ENCODE measurements at places on chromosomes 12 and 14.
A peak's percentile ranks its signal among the peaks of the same experiment; 100 is the strongest.

GRCh38 chr12:116689979-116690744 lies 47.7 kb downstream of the SPRING1 start:
- DNase-seq, result no peak

- DNase-seq, result no peak
These were observed 73.2 kb upstream of the SSTR1 start for GRCh38 chr14:38134416-38135030.

- peak; percentile 4 for DNase-seq
These were observed 46.1 kb upstream of the PTPRO start for GRCh38 chr12:15276088-15276698.

- no peak for DNase-seq
These were observed 37.0 kb upstream of the MEG3 start for GRCh38 chr14:100788942-100789341.

DNA sequence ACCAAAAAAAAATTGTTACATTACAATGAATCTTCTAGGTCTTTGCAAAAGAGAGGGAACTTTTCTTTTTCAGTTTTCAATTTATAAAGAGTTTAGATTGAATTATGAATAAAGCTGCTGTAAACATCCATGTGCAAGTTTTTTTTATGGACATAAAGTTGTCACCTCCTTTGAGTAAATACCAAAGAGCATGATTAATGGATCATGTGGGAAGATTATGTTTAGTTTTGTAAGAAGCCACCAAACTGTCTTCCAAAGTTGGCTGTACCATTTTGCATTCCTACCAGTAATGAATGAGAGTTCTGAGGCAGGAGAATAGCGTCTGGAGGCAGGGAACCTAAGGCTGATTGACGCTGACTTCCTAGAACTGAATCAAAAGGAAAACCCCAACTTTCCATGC lies 30.2 kb downstream of the LEMD3 start:
- DNase-seq, result no peak

- DNase-seq, result no peak
These were observed 192.0 kb downstream of the FUT8 start for GRCh38 chr14:65604535-65604934.

GRCh38 chr12:66066137-66066928 lies 64.2 kb downstream of the LLPH start:
- DNase-seq, result peak; percentile 8

DNA sequence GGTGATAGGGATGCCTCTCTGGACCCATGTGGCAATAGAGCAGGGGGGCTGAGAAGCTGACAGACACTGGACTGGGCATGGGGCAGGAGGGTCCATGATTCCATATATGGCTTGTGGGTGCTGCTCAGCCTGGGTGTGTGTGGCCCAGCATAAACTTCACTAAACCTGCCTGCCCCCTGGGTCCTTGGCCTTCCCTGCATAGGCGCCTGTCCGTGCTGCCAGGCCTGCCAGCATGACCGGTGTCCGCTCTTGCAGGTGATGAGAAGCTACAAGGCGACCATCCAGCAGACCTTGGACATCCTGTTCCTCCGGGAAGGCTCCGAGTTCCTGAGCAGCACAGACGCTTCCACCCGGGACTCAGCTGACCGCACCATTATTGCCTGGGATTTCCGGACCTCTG lies 61.6 kb downstream of the BEGAIN start:
- DNase-seq, result no peak

- DNase-seq, result no peak
These were observed 404.8 kb downstream of the ATP23 start for GRCh38 chr12:58346032-58346632.

DNA sequence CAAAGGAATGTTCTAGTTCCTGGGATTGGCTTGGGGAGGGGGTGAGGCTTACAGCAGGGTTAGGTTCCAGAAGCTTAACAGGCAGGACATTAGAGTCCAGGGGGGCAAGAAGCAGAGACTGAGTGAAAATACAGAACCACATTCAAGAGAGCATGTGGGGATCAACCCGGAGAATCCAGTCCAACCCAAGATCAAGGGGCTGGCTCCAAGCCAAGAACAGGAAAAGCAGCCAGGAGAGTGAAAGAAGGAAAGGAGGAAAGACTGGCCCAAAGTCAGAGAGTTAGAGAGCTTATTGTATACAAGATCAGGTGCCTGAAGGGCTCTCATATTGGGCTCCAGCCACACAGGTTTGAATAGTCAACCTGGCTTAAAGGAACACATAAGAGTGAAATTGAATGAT lies 190.3 kb upstream of the CDKN3 start:
- no peak for DNase-seq

- no peak for DNase-seq
These were observed 115.0 kb downstream of the AKAP6 start for GRCh38 chr14:32443890-32444661.

DNA sequence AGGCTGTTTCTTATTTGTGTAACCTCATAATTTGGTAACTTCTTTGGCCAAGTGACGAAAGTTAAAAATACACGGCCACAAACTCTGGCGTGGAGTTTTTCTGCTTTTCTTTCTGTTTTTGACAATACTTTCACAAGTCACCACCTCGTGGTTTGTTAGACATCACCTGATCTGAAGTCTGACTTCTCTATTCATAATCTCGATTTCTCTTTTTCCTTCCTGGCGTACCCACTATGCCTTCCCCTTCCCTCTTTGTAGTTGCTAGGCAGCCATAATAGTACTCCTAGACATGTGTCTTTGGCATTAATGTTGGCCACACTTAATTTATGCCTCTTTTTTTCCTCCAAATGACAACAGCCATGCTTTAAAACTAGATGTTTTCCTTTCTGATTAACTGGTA lies 97.6 kb downstream of the POLR3B start:
- no peak for DNase-seq

DNA sequence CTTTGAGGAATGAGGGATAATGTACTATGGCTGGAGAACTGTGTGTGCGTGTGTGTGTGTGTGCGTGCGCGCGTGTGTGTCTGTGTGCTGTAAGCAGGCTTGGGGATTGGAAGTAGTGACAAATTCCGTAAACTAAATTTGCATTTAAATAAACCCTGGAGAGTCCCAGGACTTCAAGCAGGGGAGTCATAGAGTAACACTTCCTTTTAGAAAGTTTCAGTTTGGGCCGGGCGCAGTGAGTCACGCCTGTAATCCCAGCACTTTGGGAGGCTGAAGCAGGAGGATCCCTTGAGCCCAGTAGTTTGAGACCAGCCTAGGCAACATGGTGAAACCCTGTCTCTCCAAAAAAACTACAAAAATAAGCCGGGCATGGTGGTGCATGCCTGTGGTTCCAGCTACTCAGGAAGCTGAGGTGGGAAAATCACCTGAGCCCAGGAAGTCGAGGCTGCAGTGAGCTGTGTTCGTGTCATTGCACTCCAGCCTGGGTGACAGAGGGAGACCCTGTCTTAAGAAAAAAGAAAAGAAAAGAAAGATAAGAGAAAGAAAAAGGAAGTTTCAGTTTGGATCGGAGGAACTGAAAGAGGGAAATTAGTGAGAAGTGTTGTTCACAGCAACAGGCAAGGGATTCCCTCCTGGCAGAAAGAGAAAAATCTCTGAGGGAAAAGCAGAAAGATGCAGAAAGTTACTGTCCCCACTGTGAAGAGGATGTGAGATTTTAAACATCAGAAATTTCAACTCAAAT lies 222.7 kb upstream of the SOX5 start:
- no peak for DNase-seq

GRCh38 chr12:125355614-125356013 lies 290.4 kb downstream of the AACS start:
- no peak for DNase-seq

DNA sequence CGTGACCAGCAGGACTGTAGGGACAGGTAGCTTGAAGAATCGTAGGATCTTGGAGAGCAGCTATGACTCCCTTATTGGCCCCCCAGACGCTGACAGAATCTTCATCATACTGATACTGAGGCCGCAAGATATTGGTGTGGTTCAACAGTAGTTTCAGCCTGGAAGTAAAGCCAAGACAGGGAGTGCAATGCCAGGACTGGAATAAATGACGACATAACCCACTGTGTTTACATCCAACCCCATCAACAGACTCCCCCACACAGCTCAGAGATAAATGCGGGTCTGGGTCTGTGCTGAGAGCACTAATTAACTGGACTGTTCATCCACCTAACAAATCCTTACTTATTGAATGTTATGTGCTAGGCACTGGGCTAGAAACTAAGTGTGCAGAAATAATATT lies 16.6 kb downstream of the NOXRED1 start:
- DNase-seq, result no peak

- no peak for DNase-seq
These were observed 31.0 kb downstream of the NINJ2 start for GRCh38 chr12:632102-632696.

DNA sequence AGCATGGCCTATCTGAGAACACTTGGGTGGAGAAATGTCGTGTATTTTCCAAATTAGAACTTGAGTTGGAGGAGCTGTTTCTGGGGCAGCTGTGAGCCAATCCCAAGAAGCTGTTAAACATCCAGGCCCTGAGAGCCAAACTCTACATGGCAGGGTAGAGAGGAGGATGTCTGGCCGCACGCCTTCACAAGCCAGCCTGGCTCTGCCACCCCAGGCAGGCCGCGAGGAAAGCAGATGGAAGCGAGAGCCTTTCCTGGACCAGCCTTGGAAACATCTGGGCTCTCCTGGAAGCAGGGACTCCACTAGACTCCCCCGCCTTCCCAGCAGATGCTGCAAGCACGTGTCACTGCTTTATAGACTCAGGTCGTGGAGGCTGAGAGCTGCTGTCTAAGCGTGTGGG lies 312.8 kb upstream of the FKBP4 start:
- no peak for DNase-seq

GRCh38 chr14:96373538-96373937 lies 10.2 kb downstream of the GSKIP start:
- DNase-seq, result no peak

DNA sequence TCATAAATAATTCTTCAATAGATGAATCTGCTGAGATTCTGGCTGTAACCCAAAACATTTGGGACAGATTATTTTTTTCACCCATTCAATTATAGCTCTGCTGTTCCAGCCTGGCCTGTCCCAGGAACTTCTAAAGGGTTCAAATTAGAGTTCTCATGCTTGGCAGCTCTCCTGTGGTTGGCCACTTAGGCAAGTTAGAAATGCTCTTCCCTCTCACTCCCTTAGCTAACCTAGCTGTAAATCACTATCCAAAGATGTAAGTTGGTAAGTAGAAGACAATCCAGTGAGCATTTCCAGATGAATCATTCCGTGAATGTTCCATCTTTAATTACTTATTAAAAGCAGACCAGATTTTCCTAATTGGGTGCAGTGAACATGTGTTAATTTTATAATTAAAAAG lies 760.4 kb upstream of the TBX3 start:
- no peak for DNase-seq

DNA sequence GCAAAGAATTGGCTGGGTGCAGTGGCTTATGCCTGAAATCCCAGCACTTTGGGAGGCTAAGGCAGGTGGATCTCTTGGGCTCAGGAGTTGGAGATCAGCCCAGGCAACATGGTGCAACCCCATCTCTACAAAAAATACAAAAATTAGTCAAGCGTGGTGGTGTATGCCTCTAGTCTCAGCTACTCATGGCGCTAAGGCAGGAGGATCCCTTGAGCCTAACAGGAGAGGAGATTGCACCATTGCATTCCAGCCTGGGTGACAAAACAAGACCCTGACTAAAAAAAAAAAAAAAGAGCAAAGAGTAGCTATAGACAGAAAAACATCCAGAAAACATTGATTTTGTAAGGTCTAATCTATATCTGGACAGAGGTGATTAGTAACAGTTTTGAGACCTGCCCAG lies 25.0 kb downstream of the KIF21A start:
- DNase-seq, result no peak

GRCh38 chr12:127928615-127929571 lies 338.1 kb upstream of the TMEM132C start:
- DNase-seq, result no peak

DNA sequence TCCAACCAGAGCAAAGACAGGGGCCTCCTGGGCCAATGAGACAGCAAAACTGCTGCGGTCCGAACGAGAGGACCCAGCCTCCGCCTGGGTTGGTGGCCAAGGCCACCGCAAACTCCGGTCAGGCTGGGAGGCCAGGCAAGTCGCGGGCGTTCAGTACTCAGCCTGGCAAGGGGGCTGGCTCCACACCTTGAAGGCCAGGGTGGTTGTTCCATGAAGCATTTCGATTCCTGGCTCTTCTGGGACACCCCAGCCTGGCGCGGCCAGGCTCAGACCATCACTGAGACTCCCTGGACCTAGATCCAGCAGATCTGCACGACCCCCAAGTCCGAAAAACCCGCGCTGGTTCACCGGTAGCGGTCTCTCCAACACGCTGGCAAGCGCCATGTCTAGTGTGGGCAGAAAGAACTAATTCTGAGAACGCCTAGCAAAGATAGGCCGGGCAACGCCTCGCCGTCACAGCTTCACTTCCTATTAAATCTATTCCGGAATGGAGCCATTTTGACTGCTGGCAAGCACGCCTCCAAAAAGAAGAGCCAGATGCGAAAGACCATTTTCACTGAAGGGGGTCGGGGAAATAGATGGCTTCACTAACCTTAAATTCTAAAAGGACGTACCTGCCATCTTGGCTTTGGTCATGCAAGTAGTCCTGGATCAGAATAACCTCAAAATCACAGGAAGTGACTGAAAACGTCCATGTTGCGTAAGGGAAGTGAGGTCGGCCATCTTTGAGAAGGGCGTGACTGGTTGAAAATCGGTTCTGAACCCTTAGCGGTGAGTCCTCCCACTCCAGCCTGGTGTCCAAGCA lies at the start of gene PSMB5:
PSMB5 (minus strand) TSS at position 403 of the 805 bp plus-strand sequence; CDS start at position 384, 19 bp downstream.
- peak; percentile 91 for DNase-seq

DNA sequence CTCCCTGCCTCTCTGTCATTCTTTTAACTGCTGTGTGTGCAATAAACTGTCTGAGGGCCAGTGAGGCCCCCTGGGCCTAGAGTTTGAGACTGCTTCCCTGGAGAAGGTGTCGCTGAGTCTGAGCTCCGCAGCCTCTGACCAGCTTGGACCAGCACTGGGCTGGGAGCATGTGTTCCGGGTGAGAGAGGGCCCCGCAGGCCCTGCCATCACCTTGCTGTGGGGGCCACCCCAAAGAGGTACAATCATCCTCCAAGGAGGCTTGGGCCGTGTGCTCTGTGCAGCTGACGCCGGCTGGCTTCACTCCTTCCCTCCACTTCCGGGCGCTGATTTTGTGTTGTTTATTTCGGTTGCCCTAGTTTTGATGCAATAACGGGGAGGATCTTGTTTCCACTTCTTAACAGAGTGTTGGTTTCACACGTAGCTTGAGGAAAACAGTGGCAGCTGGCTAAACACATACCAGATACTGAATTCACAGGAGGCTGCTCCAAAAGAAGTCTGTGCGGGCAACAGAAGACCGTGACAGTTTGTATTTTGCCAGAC lies 121.6 kb downstream of the TMEM132C start:
- no peak for DNase-seq

- no peak for DNase-seq
These were observed 106.4 kb downstream of the PCNX1 start for GRCh38 chr14:71013551-71014192.

GRCh38 chr14:102154821-102155549 lies 15.3 kb downstream of the WDR20 start:
- no peak for DNase-seq

GRCh38 chr12:54294152-54294952 lies 6.5 kb downstream of the NFE2 start:
- peak; percentile 67 for DNase-seq

DNA sequence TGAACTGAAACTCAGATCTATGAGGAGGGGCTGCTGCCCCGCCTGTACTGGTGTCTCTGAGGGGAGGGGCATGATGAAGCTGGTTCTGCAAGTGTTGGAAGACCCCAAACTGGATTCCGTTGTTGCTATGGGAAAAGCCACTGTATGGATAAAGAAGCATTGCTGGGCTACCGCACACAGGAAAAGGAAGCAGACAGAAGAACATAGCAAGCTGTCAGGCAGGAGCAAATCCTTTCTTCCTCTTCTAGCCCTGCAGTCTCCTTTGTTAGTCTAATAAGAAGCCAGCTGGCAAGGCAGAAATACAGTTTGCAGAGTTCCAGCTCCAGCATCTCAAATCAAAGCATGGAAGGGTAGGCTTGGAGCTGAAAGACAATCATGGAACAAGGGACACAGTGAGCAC lies 26.3 kb upstream of the NR1H4 start:
- DNase-seq, result no peak
